HepG2 (cell line): ENCODE measurements at places on chromosomes 6 and 20. TPM values are rescaled to one million over a fixed set of nuclear protein-coding genes. Genes with fewer than 3 reads are reported as not detected.

The SLC17A3 gene
- 0.09 TPM in 1 of 2 replicates, not detected in the other for total RNA-seq

The FABP7 gene
- total RNA-seq, result not detected in 2 replicates

The BPIFB1 gene
- 0.18 and 0.82 TPM in 2 replicates for total RNA-seq

The TMEM74B gene
- 2.9 and 4.7 TPM in 2 replicates for total RNA-seq

The CD83 gene
- total RNA-seq, result 1.7 and 2.3 TPM in 2 replicates

DNA sequence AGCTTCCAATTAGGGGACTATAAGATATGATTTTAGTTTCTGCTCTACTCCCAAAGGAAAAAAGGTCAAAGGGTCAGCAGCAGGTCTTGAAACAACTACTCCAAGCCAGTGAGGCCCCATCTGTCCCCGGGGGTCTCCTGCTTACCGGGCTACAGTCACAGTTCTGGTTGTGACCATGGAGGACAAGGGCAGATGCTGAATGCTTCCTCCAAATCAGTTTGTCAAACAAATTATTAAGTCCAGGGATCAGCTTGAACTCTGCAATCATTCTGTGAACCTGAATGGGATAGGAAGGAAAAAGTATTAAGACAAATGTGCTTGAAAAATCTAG, 60.2 kb downstream of the MYH7B start:
- H3K4me1 ChIP-seq, result no peaks in the 10 kb centered on the region
- DNase-seq, result no peak
